B cell (primary cell): ENCODE measurements at places on chromosomes 13 and 19. TPM values are rescaled to one million over a fixed set of nuclear protein-coding genes. Genes with fewer than 3 reads are reported as not detected.

DNA sequence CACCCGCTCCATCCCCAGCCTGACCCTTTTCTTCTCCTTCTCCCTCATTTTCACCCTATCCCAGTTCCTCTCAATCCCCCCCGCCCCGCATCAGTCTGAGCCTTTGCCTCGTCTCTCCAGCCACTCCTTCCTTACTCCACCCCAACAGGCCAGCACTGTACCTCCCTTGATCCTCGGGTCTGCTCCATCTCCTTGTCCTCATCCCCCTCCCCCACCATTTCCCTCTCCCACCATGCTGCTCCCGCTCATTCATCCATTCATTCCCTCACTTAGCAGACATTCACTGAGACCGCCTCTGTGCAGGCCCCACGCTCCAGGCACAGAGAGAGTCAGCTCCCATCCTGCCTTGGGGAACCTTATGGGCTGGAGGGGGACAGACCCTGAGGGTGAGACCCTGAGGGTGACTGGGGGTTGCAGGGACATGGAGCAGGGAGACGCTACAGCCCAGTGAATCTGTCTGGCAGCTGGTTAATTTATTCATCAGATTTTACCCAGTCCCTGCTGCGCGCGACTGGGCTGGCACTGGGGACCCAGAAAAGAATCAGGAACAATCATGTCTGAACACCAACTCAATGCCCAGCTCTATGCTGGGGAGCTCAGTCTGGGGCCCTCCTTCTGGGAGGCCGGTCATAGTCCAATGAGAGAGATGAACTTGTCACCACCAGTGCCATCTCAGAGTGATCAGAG lies 881 bp downstream of the ARHGAP33 start:
- DNase-seq = no peak

DNA sequence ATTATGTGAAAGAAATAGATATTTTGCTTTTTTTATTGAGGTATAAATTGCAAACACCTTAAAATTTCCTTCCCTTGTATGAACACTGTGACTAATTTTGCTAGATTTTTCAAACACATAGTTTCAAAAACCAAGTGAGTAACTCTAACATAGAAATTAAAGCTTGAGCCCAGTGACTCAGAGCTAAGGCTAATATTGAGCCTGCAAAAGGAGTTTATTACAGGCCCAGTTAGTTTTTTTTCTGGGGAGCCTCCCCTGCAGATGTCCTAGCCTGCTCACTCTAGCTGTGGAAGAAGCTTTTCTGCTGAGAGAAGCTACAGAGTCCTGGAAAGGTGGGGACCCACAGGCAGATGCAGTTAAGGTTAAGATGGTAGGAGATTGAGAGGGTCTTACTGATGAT lies 3.4 kb downstream of the ZNF430 start:
- DNase-seq = no peak

DNA sequence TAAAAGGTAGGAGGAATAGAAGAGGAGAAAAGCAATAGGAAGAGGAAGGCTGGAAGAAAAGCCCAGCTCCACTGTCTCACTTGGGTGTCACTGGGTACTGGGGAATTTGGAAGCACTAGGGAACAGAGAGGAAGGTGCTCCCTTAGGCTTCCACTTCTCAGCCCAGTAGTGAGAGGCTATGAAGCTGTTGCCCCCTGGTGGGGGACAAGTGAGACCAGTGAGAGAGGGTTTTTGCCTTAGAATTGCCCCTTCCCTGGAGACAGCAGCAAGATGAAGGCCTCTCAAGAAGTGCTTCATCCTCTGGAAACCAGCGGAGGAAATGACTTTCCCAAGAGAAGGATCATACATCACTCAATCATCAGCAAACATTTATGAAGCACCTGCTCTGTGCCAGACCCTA lies 4.7 kb upstream of the ZNF606 start:
- peak; percentile 36 for DNase-seq

DNA sequence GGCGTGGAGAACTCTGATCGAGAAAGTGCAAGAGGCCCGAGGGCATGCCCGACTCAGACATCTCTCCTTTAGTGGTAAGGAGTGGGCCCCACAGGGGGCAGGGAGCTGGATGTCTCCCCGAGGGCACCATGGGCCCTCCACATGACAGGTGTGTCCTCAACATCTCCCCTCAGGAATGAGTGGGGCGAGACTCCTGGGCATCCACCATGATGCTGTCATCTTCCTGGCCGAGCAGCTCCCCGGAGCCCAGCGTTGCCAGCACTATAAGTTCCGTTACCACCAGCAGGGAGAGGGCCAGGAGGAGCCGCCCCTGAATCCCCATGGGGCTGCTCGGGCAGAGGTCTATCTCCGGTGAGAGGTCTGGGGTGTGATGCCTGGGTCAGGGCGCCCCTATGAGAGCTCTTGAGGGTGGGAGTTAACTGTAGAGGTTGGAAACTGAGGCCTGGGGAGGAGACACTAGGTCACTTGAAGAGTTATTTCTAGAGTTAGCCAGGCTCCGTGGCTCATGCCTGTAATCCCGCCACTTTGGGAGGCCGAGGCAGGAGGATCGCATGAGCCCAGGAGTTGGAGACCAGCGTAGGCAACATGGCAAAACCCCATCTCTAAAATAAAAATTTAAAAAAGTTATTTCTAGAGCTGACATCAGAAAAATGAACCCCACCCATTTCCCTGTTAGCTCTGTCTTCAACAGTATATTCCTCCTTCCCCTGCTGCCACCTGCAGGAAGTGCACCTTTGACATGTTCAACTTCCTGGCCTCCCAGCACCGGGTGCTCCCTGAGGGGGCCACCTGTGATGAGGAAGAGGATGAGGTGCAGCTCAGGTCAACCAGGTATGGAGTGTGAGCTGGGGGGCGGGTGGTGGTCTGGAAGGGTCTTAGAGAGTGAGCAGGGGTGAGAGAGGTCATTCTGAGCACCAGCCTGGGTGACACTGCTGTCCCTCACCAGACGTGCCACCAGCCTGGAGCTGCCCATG lies 5.1 kb downstream of the IGFLR1 start:
- peak; percentile 53 for DNase-seq

DNA sequence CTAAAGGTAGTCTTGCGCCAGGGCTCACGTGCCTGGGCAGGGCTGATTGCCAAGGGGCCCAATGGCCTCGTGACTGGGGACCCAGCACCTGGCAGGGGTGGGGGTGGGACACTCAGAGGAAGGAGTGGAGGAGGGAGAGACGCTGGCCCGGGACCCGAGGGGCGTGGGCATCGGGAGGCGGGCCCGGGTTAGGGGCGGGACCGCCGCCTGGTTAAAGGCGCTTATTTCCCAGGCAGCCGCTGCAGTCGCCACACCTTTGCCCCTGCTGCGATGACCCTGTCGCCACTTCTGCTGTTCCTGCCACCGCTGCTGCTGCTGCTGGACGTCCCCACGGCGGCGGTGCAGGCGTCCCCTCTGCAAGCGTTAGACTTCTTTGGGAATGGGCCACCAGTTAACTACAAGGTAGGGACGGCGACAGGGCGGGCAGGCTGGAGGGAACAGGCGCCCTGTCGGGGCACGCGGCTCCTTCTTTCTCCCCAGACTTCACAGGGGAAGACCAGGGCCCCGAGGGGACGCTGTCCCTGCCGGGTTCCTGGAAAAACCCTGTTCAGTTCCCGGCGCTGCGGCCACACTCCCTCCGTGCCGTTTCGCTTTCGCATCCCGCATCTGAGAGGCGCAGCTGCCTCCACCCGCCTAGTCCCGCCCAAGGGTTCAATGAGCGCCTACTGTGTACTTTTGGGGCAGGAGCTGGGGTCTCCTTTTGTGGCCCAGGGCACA lies at the start of gene IFI30:
Gene IFI30, plus strand, starts transcription at position 242 of the 717 bp plus-strand sequence. Its CDS starts 29 bp downstream, at position 271.
- DNase-seq = peak; percentile 97

GRCh38 chr13:56687131-56687530 lies 453.6 kb upstream of the PRR20A start:
- no peak for DNase-seq

DNA sequence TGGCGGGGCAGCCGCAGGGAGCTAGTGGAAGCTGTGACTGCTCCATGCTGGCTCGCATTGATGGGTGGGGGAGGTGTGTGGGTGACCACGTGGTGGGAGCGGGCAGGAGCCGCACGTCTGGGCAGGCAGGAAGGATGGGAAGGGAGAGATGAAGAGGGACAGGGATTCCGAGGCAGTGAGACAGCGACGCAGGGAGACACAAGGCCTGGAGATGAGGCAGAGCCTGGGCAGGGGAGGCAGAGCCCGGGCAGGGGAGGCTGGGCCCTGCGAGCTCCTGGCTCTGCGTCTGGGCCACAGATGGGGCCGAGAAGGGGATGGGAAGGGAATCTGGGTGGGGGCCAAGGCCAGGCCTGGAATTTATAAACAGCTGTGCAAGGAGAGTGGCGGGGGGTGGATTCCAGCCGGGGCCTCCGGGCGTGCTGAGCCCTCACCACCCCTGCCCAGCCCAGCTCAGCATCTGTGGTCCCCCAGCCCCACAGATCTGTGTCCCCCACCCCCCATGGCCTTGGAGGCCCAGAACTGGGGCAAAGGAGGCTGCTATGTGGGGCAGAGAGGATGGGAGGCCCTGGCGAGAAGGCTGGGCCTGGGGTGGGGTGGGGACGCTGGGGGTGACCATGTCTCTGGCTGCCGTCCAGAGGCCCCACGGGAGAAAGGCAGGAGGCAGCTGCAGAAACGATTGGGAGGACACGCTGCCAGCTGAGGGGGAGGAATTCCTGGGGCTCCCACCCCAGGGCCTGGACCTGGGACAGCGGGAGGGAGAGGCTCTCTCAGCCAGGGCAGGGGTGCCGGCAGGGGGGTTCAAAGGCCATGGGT lies 6.0 kb downstream of the EHD2 start:
- no peak for DNase-seq

DNA sequence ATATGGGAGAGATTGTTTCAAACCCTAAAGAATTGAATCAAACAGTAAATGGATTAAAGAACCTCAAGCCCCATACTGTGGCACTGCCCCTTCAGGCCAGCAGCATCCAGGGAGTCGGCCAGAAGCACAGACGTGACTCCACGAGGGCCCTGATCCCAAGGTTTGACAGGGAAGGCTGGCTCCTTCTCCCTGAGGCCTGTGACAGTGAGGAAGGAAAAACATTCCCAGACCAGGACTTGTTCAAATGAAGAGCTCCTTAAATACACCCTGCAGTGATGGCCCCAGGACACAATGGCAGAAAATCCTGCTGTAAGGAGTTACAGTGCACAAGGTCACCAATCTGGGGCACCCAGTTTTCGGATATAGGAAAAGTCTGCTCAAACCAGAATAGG lies 91.0 kb downstream of the COL4A1 start:
- DNase-seq = no peak

- peak; percentile 11 for DNase-seq
Measured at GRCh38 chr19:48509467-48510194, 2.0 kb downstream of the LMTK3 start.

GRCh38 chr19:40947114-40947513 lies 44.0 kb upstream of the CYP2B6 start:
- DNase-seq = no peak

GRCh38 chr13:50401049-50401505 lies 385.8 kb downstream of the KCNRG start:
- DNase-seq = no peak

GRCh38 chr19:18063463-18063862 lies 23.3 kb downstream of the IL12RB1 start:
- DNase-seq = peak; percentile 54

DNA sequence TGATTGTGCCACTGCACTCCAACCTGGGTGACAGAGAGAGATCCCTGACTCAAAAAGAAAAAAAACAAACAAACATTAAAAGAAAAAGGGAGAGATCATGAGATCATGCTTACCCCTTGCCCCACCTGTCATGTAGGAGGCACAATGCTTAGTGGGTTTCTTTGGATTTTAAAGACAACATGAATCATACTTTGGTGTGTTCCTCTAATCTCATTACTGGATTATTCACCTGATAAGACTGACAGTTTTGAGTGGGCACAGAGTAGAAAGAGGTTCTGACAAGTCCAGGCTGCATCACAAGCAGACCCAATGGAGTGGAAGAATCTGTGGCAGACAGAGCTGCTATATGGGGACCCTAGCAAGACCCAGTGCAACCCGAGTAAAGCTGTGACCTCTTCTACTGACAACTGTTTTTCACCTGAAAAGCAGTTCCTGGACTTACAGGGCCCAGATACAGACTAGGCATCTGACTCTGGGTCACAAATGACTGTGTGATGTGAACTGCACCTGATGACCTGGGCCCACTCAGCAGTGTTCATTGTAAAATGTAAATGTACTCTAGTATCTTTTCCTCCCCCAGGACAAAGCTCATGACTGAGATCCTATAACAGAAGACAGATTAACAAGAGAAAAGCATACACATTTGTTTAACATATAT lies 28.9 kb upstream of the USP12 start:
- no peak for DNase-seq

- no peak for DNase-seq
Measured at GRCh38 chr13:102983496-102983895, 82.7 kb downstream of the SLC10A2 start.

GRCh38 chr13:103101500-103101899 lies 35.3 kb upstream of the SLC10A2 start:
- DNase-seq = no peak

GRCh38 chr19:33219261-33219815 lies 6.3 kb downstream of the SLC7A10 start:
- no peak for DNase-seq

DNA sequence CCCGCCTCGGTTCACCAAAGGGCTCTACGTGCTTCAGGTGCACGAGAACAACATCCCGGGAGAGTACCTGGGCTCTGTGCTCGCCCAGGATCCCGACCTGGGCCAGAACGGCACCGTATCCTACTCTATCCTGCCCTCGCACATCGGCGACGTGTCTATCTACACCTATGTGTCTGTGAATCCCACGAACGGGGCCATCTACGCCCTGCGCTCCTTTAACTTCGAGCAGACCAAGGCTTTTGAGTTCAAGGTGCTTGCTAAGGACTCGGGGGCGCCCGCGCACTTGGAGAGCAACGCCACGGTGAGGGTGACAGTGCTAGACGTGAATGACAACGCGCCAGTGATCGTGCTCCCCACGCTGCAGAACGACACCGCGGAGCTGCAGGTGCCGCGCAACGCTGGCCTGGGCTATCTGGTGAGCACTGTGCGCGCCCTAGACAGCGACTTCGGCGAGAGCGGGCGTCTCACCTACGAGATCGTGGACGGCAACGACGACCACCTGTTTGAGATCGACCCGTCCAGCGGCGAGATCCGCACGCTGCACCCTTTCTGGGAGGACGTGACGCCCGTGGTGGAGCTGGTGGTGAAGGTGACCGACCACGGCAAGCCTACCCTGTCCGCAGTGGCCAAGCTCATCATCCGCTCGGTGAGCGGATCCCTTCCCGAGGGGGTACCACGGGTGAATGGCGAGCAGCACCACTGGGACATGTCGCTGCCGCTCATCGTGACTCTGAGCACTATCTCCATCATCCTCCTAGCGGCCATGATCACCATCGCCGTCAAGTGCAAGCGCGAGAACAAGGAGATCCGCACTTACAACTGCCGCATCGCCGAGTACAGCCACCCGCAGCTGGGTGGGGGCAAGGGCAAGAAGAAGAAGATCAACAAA lies 2.6 kb downstream of the PCDH17 start:
- DNase-seq = peak; percentile 7

The TNFSF9 gene
- polyA plus RNA-seq = 8.9 and 24.3 TPM in 2 replicates

The C1QTNF9B gene
- not detected in 2 replicates for polyA plus RNA-seq

The UGGT2 gene
- 0.39 and 0.43 TPM in 2 replicates for polyA plus RNA-seq

The LRG1 gene
- polyA plus RNA-seq = 0.21 and 0.48 TPM in 2 replicates

The EPSTI1 gene
- 13.4 and 18.2 TPM in 2 replicates for polyA plus RNA-seq

The TNNI3 gene
- polyA plus RNA-seq = not detected in 2 replicates

The TYROBP gene
- polyA plus RNA-seq = 14.8 and 25.6 TPM in 2 replicates

The ZNF415 gene
- 4.2 and 4.5 TPM in 2 replicates for polyA plus RNA-seq

The PROZ gene
- not detected in 2 replicates for polyA plus RNA-seq
